ENCODE measurements at places on chromosomes 5 and 9. TPM values are rescaled to one million over a fixed set of nuclear protein-coding genes. Genes with fewer than 3 reads are reported as not detected.

- DNase-seq = peak; percentile 2
These were observed 142.5 kb downstream of the ACER2 start for GRCh38 chr9:19551124-19551929.

GRCh38 chr5:88634014-88634413, 249.0 kb downstream of the MEF2C start:
- DNase-seq = no peak

GRCh38 chr5:133801955-133802751, 166.3 kb downstream of the C5orf15 start:
- DNase-seq = peak; percentile 1

DNA sequence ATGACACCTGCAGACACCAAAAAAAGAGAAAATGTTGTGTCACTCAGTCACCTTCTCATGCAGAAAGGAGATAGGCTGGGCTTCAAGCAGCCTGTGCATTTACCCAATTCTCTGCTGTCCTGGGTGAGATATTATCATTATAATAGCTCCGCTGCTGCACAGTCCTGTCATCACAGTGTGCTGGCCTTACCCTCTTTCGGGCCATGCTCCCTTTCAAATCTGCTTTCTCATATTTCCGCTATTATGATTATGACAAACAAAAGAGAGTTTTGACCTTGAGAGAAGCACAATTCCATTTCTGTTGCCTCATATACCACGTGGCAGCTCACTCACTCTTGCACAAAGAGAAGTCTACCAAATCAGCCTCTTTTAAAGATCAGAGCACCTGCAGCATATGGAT, 1350.1 kb upstream of the ACO1 start:
- DNase-seq = no peak

DNA sequence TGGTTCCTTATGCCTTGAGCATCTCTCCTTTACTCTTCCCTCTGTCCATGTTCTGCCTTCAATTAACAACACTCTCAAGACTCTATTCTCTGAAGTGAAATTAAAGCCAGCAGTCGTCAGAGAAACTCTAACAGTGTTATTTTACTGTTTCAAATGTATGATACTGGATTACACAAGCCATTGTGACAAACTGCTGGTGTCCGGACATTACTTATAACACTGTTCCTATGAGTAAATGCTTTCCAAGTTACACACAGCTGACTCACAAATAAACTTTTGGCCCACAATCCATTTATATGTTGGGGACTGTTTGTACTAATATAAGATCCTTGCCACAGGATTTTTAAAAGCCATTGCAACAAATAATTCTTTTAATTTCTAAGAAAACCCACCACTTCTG, 63.2 kb upstream of the GHR start:
- peak; percentile 8 for DNase-seq

TCF7 gene
- 0.83 TPM for total RNA-seq

IGIP gene
- 5.0 TPM for total RNA-seq

DOK3 gene
- 0.56 TPM for total RNA-seq
